Endothelial cell (in vitro differentiated cells): ENCODE measurements at places on chromosomes 12 and 14.

GRCh38 chr14:89136587-89136986 is 280.4 kb downstream of the FOXN3 start:
- no peak overlapping the region for H3K4me3 ChIP-seq
- H3K4me1 ChIP-seq = no peaks in the 10 kb centered on the region
- H3K27ac ChIP-seq = no peak overlapping the region
- H3K27me3 ChIP-seq = peaks cover 2% of the 10 kb centered on the region
- no peak for DNase-seq
- no peaks in the 10 kb centered on the region for H3K36me3 ChIP-seq

DNA sequence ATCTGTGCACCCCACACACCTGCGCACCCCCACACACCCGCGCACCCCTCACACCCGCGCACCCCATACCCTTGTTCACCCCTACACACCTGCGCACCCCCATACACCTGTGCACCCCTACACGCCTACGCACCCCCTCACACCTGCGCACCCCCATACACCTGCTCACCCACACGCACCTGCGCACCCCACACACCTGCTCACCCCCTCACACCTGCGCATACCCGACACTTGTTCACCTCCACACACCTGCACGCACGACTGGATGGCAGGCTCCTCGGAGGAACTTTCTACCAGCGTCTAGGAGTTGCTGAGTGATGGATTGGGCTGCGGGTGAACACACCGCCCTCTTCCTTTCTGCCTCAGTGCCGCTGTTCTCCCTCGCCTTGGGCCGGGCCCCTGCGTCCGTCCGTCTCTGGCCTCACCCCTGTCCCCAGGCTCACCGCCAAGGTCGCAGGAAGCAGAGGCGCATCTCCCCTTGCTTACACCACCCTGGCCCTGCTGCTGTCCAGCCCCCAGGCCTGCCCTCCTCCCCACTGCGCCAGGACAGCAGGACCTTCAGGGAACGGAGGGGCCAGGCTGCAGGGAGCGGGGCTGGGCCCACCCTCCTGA is 20.7 kb upstream of the TMEM106C start:
- H3K36me3 ChIP-seq = peaks cover 3% of the 10 kb centered on the region
- peaks cover 20% of the 10 kb centered on the region for H3K27me3 ChIP-seq
- no peak overlapping the region for H3K27ac ChIP-seq
- no peak overlapping the region for H3K4me3 ChIP-seq
- peaks cover 5% of the 10 kb centered on the region for H3K4me1 ChIP-seq
- DNase-seq = no peak

GRCh38 chr12:106960443-106960842 is 4.7 kb downstream of the TMEM263 start:
- DNase-seq = no peak
- peaks cover 13% of the 10 kb centered on the region for H3K4me1 ChIP-seq
- no peaks in the 10 kb centered on the region for H3K36me3 ChIP-seq
- no peak overlapping the region for H3K27ac ChIP-seq
- H3K4me3 ChIP-seq = no peak overlapping the region
- H3K27me3 ChIP-seq = peaks cover 9% of the 10 kb centered on the region

- H3K4me3 ChIP-seq = no peak overlapping the region
- H3K36me3 ChIP-seq = no peaks in the 10 kb centered on the region
- H3K4me1 ChIP-seq = no peaks in the 10 kb centered on the region
- no peaks in the 10 kb centered on the region for H3K27me3 ChIP-seq
Observed at GRCh38 chr12:19177754-19178153, 48.2 kb downstream of the PLEKHA5 start.

GRCh38 chr12:122730215-122731014 is at the start of gene HCAR1:
HCAR1 (minus strand) TSS chr12:122730844; CDS start chr12:122730339, 505 bp downstream.
- no peak for DNase-seq
- peaks cover 3% of the 10 kb centered on the region for H3K27me3 ChIP-seq
- no peak within 1 kb of the TSS for H3K4me3 ChIP-seq
- no peak within 1 kb of the TSS for H3K27ac ChIP-seq

GRCh38 chr14:66610154-66610563 is 102.2 kb downstream of the GPHN start:
- no peaks in the 10 kb centered on the region for H3K36me3 ChIP-seq
- H3K27me3 ChIP-seq = no peaks in the 10 kb centered on the region
- peak overlapping the region; percentile 21 for H3K27ac ChIP-seq
- DNase-seq = no peak
- no peaks in the 10 kb centered on the region for H3K4me1 ChIP-seq
- no peak overlapping the region for H3K4me3 ChIP-seq

DNA sequence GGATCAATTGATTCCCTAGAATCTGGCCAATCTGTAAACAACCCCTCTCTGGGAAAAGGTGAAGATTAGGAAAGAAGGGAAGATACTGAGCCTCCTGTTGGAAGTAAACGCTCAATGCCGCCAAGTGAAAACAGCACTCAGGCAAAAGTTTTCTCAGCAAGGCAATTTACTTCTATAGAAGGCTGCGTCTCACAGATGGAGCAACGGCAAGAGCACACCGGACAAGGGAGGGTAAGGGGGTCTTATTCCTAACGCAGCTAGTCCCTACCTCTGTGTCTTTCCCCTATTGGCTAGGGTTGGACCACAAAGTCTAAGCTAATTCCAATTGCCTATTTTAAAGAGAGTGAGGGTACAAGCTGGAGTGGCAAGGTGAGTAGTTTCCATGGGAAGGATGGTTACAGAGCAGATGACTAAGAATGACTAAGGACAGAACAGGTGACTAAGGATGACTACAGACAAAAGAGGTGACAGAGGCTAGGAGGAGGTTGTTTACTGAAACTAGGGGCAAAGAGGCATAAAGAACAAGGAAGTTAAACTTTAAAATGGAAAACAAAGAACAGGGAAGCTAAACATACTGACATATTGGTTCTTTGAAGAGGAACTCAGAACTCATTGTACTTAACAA is 5.6 kb upstream of the TTC9 start:
- H3K36me3 ChIP-seq = peaks cover 11% of the 10 kb centered on the region
- H3K27ac ChIP-seq = no peak overlapping the region
- peaks cover 7% of the 10 kb centered on the region for H3K27me3 ChIP-seq
- no peak overlapping the region for H3K4me3 ChIP-seq
- DNase-seq = no peak

- no peak overlapping the region for H3K27ac ChIP-seq
- H3K27me3 ChIP-seq = peaks cover 19% of the 10 kb centered on the region
- peaks cover 4% of the 10 kb centered on the region for H3K4me1 ChIP-seq
- no peaks in the 10 kb centered on the region for H3K36me3 ChIP-seq
Observed at GRCh38 chr12:100718187-100718586, 76.4 kb upstream of the ANO4 start.

DNA sequence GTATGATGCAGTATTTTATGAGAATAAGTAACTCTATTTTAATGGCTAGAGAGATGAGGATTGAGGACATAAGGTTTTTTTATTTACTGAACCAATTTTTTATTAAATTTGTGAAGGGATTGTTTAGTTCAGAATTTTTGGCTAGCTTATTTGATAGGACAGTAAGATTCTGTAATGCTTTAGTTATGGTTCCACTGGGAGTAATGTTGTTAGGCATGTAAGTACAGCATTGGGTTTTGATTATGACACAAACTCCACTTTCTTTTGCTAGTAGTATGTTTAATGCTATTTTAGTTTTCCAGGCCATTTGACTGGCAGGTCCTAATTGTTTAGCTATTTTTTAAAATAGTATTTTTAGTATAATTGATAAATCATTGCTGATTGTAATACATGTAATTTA is 33.8 kb upstream of the LRRC10 start:
- H3K4me1 ChIP-seq = no peaks in the 10 kb centered on the region
- peaks cover 2% of the 10 kb centered on the region for H3K27me3 ChIP-seq
- H3K36me3 ChIP-seq = no peaks in the 10 kb centered on the region

- peaks cover 26% of the 10 kb centered on the region for H3K4me1 ChIP-seq
- peak overlapping the region; percentile 94 for H3K4me3 ChIP-seq
- peaks cover 22% of the 10 kb centered on the region for H3K36me3 ChIP-seq
- no peak for DNase-seq
Observed at GRCh38 chr14:31024577-31025366, 677 bp upstream of the AP4S1 start.

DNA sequence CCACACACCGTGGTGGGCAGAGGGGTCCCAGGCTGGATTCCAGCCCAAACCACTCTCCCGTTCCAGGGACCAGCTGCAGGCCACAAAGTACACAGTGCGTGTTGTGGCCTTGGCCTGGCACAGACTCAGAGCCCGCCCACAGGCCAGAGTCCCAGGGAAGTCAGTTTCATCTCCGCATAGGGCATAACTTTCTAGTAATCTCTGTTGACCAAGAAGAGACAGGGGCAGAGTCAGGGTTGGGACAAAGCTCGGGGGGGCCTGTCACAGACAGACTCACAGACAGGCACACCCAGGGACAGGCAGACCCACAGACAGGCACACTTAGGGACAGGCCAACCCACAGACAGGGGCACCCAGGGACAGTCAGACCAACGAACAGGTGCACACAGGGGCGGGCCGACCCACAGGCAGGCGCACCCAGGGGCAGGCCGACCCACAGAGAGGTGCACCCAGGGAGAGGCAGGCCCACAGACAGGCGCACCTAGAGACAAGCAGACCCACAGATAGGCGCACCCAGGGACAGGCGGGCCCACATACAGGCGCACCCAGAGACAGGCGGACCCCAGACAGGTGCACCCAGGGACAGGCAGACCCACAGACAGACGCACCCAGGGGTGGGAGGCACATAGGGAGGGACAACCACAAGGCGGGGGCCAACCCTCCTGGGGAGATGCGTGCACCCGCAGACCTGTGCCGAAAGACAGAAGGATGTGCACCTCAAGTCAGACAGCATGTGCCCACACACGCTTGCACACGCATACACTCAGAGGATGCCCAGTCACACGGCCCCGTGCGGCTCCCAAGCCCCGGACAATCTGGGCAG is 323.3 kb upstream of the RTL1 start:
- H3K36me3 ChIP-seq = no peaks in the 10 kb centered on the region
- no peak overlapping the region for H3K27ac ChIP-seq
- peaks cover 4% of the 10 kb centered on the region for H3K27me3 ChIP-seq
- H3K4me1 ChIP-seq = peaks cover 3% of the 10 kb centered on the region
- no peak for DNase-seq

DNA sequence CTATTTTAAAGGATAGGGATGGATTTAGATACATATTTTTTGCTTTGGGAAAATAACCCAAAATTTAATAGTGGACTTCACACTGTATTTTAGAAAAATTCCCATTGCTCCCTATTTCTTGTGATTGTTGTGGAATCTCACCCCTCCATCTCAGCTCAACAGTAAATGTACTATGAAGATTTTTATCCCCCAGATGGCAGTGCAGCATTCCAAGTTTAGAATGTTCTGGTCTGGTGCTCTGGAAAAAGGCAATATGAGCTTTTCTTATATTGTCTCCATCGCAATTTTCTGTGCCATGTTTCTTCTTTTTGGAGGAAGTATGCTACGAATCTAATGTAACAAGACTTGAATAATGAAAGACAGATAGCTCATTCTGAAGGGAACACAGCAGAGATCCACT is 471.7 kb upstream of the SYT1 start:
- no peak overlapping the region for H3K4me3 ChIP-seq
- H3K4me1 ChIP-seq = no peaks in the 10 kb centered on the region
- peaks cover 2% of the 10 kb centered on the region for H3K27me3 ChIP-seq
- DNase-seq = no peak
- no peak overlapping the region for H3K27ac ChIP-seq

DNA sequence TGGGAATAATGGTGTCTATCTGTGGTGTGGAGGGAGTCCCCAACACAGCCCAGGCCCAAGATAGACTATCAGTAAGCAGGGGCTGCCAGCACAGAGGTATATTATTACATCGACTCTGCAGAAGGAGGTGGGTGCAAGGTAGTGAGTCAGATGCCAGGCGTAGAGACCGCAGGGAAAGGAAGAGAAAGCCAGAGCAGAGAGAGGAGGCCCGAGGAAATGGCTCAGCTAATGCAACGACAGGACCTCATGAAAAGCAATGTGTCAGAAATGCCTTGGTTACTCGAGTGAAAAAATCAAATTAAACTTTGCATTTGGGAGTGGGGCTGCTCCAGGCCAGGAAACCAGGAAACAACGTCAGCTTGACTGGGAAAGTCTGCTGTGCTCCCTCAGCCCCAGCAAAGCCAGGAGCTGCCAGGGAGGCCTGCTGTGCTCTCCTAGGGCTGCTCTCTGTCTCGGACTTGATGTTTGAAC is 173.2 kb downstream of the SUDS3 start:
- no peaks in the 10 kb centered on the region for H3K36me3 ChIP-seq
- H3K4me1 ChIP-seq = no peaks in the 10 kb centered on the region
- H3K4me3 ChIP-seq = no peak overlapping the region
- no peak for DNase-seq

GRCh38 chr12:27112871-27113270 is 30.5 kb upstream of the C12orf71 start:
- no peak overlapping the region for H3K27ac ChIP-seq
- no peak overlapping the region for H3K4me3 ChIP-seq
- H3K36me3 ChIP-seq = peaks cover 4% of the 10 kb centered on the region
- no peak for DNase-seq

GRCh38 chr14:106459971-106460730 is 933.8 kb downstream of the TMEM121 start:
- no peaks in the 10 kb centered on the region for H3K36me3 ChIP-seq
- no peak overlapping the region for H3K4me3 ChIP-seq
- no peak for DNase-seq
- no peak overlapping the region for H3K27ac ChIP-seq
- H3K27me3 ChIP-seq = no peaks in the 10 kb centered on the region

DNA sequence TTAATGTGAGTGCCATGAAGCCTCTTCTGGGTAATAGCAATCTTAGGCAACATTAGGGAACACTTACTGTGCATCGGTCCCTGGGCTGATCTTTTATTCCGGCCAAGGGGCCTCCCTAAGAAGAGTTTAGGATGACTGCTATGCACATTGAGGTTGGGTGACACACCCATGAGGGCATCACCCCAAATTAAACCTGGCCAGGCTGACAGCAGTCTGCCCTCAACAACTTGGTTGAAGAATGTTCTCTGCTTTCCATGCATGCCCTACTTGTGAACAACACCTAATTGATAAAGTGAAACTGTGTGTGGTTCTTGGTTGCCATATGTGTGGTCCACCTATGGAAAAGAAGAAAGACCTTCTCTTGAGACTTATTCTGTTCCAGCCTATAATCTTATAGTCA is 1098.0 kb downstream of the BCL11B start:
- peaks cover 8% of the 10 kb centered on the region for H3K4me1 ChIP-seq
- no peak for DNase-seq
- no peak overlapping the region for H3K4me3 ChIP-seq
- H3K27ac ChIP-seq = no peak overlapping the region
- H3K27me3 ChIP-seq = peaks cover 4% of the 10 kb centered on the region
- H3K36me3 ChIP-seq = no peaks in the 10 kb centered on the region

- no peaks in the 10 kb centered on the region for H3K27me3 ChIP-seq
- no peaks in the 10 kb centered on the region for H3K4me1 ChIP-seq
- H3K27ac ChIP-seq = no peak overlapping the region
- no peaks in the 10 kb centered on the region for H3K36me3 ChIP-seq
- no peak overlapping the region for H3K4me3 ChIP-seq
- no peak for DNase-seq
Observed at GRCh38 chr12:72546106-72546505, 273.9 kb downstream of the TRHDE start.

- DNase-seq = no peak
- H3K36me3 ChIP-seq = no peaks in the 10 kb centered on the region
- no peak overlapping the region for H3K4me3 ChIP-seq
- H3K4me1 ChIP-seq = peaks cover 3% of the 10 kb centered on the region
- H3K27ac ChIP-seq = no peak overlapping the region
Observed at GRCh38 chr14:73255005-73255400, 17.7 kb downstream of the PAPLN start.
